ENCODE measurements at places on chromosomes 2 and 18. TPM values are rescaled to one million over a fixed set of nuclear protein-coding genes. Genes with fewer than 3 reads are reported as not detected.

DNA sequence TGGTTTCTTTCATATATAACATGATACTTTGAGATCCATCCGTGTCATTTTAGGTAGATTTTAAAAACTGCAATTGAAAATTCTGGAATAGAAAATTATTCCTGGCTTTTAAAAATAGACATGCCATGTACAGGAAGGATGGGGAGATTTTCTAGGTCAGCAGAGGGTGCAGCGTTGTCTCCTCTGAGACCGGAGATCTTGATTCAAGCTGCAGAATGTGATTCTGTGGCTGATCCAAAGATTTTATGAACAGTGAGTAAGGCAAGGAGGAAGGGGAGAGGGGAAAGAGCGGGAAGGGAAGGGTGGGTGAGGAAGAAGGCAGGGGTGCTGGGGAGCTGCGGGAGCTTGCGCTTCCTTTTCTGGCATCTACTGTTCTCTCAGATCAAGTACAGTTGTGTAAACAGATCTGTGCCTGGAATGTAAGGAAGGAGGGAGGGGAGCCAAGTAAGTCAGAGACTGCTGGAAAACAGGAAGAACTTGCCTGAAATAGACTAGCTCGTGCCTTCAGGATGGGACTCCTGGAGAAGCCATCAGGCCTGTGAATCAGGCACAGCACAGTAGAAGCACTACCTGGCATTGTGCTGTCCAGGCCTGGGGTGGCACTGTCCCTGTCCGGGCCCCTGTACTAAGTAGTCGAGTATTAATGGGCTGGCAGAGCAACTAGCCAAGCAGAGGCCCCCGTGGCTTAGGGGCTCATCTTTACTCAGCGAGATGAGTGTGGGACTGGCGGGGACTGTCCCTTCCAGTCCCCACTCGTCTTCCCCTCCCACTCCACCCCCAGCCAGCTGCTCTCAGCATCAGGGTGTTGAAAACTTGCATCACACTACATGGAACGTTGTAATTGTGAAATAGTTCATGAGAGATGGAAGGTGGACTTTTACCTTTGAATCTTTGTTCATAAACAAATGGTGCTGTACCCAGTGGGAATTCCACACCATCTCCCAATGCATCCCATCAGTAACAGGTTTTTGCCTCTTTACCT lies 163.5 kb downstream of the UXS1 start:
- no peaks in the 10 kb centered on the region for H3K36me3 ChIP-seq
- no peaks in the 10 kb centered on the region for H3K27me3 ChIP-seq
- H3K4me1 ChIP-seq: peaks cover 21% of the 10 kb centered on the region

DNA sequence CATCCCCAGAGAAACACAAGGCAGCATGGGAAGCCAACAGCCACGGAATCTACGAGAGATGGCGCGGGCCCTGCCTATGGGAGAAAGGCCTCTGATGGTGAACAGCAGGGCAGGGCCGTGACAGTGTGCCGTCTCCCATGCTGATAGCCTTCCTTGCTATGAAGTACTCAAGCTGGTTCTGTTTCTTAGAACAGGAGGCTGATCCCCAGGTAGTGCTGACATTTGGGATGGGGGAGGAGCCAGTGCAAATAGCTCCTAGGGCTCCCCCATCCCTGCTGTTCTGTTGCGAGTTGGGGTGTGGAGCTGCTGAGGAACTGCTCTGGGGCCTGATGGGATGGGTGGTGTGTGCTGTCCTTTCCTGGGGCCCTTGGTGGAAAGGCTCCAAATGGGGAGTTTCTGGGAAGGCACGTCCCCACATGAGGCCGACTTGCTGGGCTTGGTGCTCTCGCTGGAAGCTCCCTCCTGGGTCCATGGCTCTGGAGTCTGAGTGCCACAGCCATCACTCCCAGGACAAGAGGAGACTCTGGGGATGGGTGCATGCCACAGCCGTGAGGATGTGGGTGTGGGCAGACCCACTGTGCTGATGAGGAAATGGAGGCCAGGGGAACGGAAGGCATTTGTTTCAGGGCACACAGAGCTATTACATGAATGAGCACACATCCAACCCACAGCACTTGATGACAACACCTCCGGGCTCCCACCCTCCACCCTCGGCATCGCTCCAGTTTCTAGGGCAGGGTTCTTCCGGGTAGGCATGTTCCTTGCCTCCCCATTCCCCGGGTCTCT lies 246.8 kb downstream of the HDAC4 start:
- no peak overlapping the region for H3K4me3 ChIP-seq
- H3K27ac ChIP-seq: no peak overlapping the region
- no peaks in the 10 kb centered on the region for H3K27me3 ChIP-seq
- H3K4me1 ChIP-seq: no peaks in the 10 kb centered on the region
- no peaks in the 10 kb centered on the region for H3K36me3 ChIP-seq

DNA sequence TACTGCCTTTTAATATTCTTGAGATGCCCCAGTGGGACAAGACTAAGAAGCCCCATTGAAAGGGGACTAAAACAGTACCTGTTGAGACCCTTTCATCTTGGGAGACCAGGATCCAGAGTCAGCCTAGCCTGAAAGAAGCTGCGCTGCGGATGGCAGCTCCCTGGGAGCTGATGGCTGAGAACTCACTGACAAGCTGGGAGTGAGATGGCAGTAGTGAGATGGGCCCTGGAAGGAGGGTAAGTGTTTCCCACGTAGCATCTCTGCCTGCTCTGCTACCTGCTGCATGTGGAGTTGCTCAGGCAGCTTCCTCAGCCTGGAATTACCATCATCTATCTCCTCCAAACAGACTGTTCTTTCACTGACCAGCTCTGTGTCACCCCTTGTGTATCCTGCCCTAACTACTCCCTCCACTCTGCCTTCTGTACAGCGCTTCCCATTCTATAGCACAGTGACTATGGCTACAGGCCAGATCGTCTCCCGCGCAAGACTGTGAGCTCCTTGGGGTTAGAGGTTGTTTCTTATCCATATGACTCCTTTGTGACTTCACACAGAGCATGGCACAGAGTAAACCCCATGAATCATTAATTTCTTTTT lies 330.4 kb downstream of the NBAS start:
- H3K4me1 ChIP-seq: no peaks in the 10 kb centered on the region
- no peaks in the 10 kb centered on the region for H3K27me3 ChIP-seq
- H3K4me3 ChIP-seq: no peak overlapping the region

DNA sequence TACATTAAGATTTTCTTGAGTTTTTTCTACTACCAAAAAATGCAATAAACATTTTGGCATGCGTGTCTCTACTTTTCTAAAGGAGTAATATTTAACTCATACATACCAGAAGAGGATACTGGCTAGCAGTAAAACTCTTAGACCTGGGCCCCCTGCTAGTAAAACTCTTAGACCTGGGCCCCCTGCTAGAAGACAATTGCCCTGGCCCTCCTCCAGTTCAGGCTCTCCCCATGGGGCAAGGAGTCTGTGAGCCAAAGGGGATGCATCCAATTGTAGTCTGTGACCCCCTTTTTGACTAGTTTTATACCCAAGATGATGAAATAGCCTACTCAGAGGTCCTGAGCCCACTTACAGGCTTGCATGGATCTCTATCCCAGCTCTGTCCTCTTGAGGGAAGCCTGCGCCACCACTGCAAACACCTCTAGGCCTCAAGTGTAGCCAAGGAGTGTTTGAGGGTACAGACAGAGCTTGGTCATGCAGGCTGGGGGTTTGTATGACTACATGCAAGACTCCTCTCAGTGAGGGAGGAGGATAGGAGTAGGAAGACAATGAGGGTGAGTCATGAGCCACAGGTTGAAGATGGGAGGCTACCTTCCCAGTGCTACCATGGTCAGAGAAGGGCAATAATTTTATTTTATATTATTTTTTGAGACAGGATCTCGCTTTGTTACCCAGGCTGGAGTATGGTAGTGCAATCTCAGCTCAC lies 45.2 kb upstream of the PGAP1 start:
- no peak overlapping the region for H3K4me3 ChIP-seq
- no peaks in the 10 kb centered on the region for H3K27me3 ChIP-seq
- DNase-seq: no peak
- no peak overlapping the region for H3K27ac ChIP-seq
- no peaks in the 10 kb centered on the region for H3K36me3 ChIP-seq
- H3K4me1 ChIP-seq: no peaks in the 10 kb centered on the region

DNA sequence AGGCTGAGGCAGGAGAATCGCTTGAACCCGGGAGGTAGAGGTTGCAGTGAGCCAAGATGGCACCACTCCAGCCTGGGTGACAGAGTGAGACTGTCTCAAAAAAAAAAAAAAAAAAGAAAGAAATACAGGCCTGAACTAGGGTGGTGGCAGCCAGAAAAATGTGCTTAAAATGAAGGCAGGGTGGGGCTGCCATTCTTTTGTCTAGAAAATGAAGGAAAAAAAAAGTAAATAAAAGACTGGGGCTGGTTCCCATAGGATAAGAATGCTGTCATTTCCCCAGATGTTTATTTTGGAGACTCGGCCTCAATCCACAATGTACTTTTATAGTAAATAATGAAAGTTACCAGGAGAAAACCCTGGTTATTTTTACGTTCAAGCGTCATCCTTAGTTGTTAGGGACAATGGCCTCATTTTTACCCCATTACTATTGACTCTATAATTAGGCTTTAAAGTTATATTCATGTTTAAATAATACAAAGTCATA lies 58.9 kb downstream of the ATP8B1 start:
- no peak overlapping the region for H3K4me3 ChIP-seq
- H3K36me3 ChIP-seq: peaks cover 6% of the 10 kb centered on the region
- DNase-seq: peak; percentile 64
- no peaks in the 10 kb centered on the region for H3K27me3 ChIP-seq
- peak overlapping the region; percentile 86 for H3K27ac ChIP-seq

- peaks cover 25% of the 10 kb centered on the region for H3K36me3 ChIP-seq
- H3K4me1 ChIP-seq: no peaks in the 10 kb centered on the region
- H3K27ac ChIP-seq: no peak overlapping the region
- no peak overlapping the region for H3K4me3 ChIP-seq
- DNase-seq: no peak
These were observed 54.4 kb upstream of the EMILIN2 start for GRCh38 chr18:2792395-2792794.

- no peak for DNase-seq
- no peaks in the 10 kb centered on the region for H3K27me3 ChIP-seq
- no peak overlapping the region for H3K27ac ChIP-seq
These were observed 15.9 kb downstream of the CPO start for GRCh38 chr2:206955253-206955652.

The CRYGD gene
- total RNA-seq: not detected

The SPHKAP gene
- total RNA-seq: not detected

The LOXL3 gene
- 12.4 TPM for total RNA-seq

Measured in PC-3 (cell line).